ENCODE measurements at places on chromosomes 2 and 18. TPM values are rescaled to one million over a fixed set of nuclear protein-coding genes. Genes with fewer than 3 reads are reported as not detected.
A peak's percentile ranks its signal among the peaks of the same experiment; 100 is the strongest.

Gene PROM2
- 0.60 TPM for total RNA-seq

GRCh38 chr2:187985923-187986322 lies 305.8 kb upstream of the GULP1 start:
- no peak for DNase-seq

DNA sequence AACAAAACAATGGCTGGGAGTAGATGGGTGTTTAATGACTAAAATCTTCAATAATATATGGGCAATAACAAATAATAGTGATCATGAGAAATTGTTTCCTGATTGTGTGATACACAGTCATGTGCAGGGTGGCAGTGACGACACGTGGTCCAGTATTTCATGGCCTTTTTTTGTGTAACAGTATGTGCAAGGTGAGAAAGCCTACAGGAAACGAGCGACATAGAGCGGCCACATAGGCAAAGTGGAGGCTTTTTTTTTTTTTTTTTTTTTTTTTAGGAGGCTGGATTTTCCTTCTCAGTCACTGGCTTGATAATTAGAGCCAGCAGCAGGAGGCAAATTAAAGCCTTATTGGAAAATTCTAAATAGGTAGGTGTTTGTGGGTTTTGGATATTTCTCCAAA lies 123.7 kb downstream of the MYO3B start:
- no peak for DNase-seq

DNA sequence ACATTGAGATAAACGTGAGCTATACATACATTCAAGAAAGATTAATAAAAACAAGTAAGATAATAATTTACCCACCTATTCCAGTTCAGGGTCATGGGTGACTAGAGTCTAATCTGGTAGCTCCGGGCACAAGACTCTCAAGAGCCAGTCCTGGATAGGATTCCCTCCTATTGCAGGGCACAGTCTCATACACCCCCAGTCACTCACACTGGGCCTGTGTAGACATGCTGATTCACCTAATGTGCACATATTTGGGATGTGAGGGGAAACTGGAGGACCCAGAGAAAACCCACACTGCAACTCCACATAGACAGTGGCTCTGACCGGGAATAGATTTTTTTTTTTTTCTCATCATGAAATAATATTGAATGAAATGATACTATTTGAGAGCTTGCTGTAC lies 81.5 kb upstream of the THUMPD2 start:
- no peak for DNase-seq

DNA sequence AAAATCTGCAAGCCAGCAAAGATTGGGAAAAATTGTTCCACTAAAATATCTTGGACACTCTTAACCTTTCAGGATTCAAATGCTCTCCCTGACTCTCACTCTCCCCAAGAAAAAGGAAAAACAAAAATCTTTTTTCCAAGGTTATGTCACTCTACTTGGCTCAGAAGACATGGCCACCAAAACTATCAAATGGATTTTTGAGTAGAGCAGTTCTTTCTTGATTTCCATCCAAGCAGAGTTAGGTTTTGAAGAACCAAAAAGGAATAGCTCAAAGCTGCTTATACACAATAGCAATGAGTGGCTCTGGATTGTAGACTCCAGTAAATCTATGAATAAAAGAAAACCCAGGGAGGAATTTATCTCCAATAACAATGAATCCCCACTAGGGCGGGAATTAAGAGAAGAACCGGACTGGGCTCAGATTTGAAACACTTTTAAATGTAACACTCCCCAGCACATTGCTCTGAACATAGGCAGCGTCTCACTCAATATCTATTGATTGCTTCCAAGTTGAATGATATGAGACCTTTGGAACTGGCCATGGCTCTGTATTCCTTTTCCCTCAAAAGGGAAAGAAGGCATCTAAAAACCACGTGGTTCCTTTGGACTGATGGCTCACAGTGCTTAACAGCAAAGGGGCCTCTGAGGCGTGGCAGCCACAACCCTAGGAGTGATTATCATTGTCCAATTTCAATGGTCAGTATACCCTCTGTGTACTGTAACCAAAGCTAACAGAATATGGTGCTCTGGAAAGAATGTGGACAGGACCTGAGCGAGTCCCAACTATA lies 68.3 kb downstream of the SPRED2 start:
- DNase-seq, result no peak

GRCh38 chr2:16546128-16546754 lies 119.4 kb downstream of the CYRIA start:
- no peak for DNase-seq

- no peak for DNase-seq
These were observed 649.8 kb downstream of the ARHGAP15 start for GRCh38 chr2:143779021-143779420.

- DNase-seq, result no peak
These were observed 9.9 kb downstream of the TMBIM1 start for GRCh38 chr2:218282173-218282991.

Gene SLC16A14
- total RNA-seq, result 0.63 TPM

Gene CRYGC
- not detected for total RNA-seq

Gene CDH19
- not detected for total RNA-seq

- no peak for DNase-seq
These were observed 1.3 kb downstream of the RASGRP3 start for GRCh38 chr2:33477473-33478468.

Gene SCYGR4
- not detected for total RNA-seq

GRCh38 chr2:106097038-106098000 lies 96.8 kb downstream of the UXS1 start:
- no peak for DNase-seq

DNA sequence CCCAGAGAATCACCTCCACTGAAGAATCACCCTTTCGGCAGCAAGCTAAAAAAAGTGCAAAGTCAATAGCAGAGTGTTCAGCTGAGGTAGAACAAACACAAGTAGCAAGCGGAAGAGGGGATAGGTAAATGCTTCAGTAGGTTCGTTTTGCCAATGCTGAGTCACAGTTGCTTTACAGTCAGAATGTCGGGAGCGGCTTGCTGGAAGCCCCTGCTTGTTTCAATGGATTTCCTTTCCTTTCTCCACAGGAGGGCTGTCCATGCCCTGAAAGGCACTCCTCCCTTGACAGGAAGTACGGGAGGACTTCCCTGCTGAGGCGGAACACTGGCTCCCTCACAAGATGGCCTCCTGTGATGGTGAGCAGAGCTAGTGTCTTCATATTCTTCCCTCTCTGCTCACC lies 146.2 kb upstream of the LYPD1 start:
- DNase-seq, result no peak

Gene EPB41L3
- 11.2 TPM for total RNA-seq

Gene SERPINB4
- total RNA-seq, result not detected

Gene SPATA3
- total RNA-seq, result not detected

DNA sequence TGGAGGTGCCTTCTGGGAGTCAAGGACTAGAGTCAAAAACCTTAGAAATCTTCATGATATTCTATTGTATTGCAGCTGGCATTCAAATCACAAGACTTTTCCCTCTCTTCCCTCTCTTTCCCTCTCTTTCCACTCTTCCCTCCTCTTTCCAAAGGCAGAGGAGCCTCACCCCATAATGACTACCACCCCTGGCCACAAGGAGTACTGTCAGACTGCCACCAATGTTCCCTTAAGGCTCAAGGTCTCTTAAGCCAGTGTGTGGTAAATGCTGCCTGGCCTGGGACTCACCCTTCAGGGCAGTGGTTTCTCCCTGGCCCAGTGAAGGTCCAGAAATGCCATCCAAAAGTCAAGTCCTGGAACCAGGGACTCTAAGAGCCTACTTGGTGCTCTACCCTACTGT lies 605.9 kb upstream of the PKDCC start:
- no peak for DNase-seq

DNA sequence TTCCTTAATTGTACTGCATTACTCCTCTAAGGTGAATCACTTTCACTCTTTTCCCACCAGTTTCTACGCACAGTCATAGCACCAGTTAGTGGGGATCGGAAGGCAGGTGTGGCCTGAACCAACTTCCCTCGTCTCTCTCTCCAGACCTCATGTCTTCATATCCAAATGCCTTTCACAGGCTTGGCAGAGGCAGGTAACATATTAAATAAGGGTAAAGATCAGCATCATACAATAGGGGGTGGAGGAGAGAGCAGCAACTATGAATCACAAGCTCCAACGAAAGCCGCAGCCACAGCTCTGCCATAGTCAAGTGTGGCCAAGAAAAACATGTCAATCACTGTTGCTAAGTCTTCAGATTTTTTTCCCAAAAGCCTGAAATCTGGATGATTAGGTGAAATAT lies 40.3 kb downstream of the AP1S3 start:
- DNase-seq, result no peak

DNA sequence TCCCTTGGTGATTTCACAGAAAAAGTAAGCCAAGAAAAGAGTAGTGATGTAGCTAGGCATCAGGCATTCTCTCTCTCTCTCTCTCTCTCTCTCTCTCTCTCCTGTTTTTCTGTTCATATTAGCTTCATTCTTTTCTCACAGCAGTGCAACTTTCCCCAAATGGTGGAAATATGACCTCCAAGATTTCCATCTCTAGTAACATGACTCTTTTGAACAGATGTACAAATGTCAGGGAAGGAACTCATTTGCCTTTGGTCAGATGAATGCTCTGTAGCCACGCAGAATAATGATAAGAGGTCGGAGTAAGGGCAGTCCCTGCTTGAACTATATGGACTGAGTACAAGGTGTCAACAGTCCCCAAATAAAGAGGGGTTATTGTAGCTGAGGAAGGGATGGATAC lies 316.2 kb downstream of the GALNT13 start:
- DNase-seq, result no peak

Gene GNAL
- 0.11 TPM for total RNA-seq

Gene POTEF
- total RNA-seq, result not detected

Gene RMND5A
- 20.5 TPM for total RNA-seq

Gene TFCP2L1
- total RNA-seq, result 0.17 TPM

GRCh38 chr2:69205491-69205890 lies 181.5 kb downstream of the GFPT1 start:
- no peak for DNase-seq

- DNase-seq, result no peak
These were observed 115.6 kb downstream of the SEPTIN10 start for GRCh38 chr2:109497911-109498870.

GRCh38 chr2:37457401-37457901 lies 113.0 kb downstream of the QPCT start:
- DNase-seq, result no peak

GRCh38 chr2:112121682-112122254 lies 16.4 kb upstream of the FBLN7 start:
- DNase-seq, result no peak

Gene FLACC1
- 4.5 TPM for total RNA-seq

- peak; percentile 44 for DNase-seq
These were observed 115.5 kb downstream of the HDAC4 start for GRCh38 chr2:239285071-239285931.

- no peak for DNase-seq
These were observed 8.4 kb downstream of the DSEL start for GRCh38 chr18:67508146-67508545.

DNA sequence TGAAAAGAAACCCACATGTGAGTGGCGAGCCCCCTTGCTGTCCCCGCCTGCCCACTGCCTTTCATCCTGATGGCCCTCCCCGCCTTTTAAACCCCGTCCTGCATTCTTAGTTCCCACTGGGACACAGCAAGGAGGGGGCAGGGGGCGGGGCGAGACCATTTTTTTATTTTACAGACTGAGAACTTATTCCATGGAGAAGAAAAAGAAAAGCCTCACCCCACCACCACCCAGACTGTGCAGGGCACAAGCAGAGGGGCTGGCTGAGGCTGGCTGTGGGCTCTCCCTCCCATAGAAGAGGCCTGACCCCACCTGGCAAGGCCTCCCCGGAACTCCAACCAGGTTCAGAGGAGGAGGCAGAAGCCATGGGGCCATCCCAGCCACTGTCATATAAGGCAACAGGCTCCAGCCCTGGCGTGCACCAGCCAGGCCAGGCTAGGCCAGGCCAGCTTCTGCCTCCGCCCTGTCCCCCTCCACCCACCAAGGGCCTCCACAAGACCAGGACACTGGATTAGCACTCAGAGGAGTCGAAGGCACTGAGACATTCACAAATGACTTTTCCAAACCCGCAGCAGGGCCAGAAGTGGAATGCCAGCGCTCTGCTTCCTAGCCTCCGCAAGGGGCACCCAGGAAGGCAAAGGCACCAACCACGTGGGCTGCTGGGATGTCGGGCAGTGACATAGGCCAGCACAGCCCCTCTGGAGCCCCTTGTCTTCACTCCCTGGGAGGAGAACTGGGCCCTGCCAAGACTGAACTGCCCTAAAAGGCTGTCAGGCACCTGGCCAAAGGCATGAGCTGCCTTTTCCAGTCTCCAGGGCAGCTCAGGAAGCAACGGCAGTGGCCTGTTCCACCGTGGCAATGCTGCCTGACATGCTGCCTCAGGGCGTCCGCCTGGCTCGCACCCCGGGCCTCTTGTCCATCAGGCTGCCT lies 37.5 kb upstream of the SEMA4C start:
- DNase-seq, result no peak

Gene EFHD1
- not detected for total RNA-seq

- DNase-seq, result no peak
These were observed 7.8 kb upstream of the PRKAG3 start for GRCh38 chr2:218839430-218839829.

Gene ACOXL
- not detected for total RNA-seq

Gene DOCK10
- 184 TPM for total RNA-seq

DNA sequence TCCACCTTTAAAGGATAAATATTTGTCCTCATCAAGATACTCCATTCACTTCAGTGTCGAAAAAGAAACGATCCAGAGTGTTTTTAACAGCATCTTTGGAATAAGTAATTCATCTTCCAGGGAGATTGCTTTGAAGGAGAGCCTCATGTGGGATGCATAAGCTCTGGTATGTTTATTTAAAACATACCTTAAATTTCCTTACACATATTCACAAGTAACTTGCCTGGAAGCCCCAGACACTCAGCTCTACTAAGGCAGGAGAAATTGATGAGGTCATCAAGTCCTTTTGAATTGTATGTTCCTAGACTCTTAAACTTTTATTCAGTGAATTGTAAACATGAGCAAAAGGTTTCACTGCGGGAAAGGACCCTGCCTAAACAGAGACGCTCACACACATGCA lies 103.0 kb downstream of the CDK15 start:
- no peak for DNase-seq

DNA sequence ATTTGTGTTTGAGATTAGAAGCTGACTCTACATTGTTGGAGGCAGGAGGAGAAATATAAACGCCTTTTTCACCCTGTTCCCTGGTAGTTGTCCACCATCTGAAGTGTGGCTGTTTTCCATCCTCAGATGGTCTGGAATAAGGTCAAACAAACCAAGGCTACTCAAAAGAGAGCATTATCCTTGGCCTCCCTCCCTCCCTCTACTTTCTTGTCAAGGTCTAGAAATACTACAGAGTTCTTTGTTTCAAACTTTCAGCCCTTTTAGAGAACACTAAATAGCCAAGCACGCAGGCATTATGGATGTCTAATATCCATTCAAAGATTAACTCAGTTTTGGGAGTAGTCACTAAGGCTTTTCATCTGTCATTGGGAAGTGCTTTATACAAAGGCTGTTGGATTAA lies 215.8 kb upstream of the ITGA4 start:
- DNase-seq, result no peak

- DNase-seq, result no peak
These were observed 202.8 kb downstream of the DYM start for GRCh38 chr18:49257609-49258008.

- DNase-seq, result no peak
These were observed 59.5 kb downstream of the DCDC2C start for GRCh38 chr2:3762771-3763447.
